ENCODE measurements at places on chromosomes 16 and 17.

DNA sequence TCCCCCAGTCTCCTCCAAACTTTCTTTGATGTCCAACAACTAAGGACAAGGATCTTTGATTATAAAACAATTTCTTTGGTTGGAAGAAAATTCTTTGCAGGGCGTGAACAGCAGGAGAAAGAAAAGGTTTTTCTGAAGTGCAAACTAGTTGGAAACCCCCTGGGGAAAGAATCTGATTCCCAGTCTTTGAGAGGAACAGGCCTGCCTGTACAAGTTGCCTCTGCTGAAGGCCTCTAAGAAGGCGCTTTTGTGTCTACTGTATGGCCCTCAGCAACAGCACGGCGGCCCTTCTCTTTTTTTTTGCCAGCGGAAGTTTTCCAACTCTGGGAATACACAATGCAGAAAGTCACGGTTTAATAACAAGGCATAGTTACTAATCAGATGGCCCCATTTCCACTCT lies 14.0 kb downstream of the RNF43 start:
- DNase-seq, result no peak

GRCh38 chr16:65809627-65810026 lies 556.9 kb upstream of the CDH5 start:
- DNase-seq, result no peak

- DNase-seq, result no peak
These were observed 21.4 kb downstream of the DEXI start for GRCh38 chr16:10920726-10921427.

- DNase-seq, result peak; percentile 49
These were observed 32.0 kb downstream of the MBTPS1 start for GRCh38 chr16:84084570-84085270.

DNA sequence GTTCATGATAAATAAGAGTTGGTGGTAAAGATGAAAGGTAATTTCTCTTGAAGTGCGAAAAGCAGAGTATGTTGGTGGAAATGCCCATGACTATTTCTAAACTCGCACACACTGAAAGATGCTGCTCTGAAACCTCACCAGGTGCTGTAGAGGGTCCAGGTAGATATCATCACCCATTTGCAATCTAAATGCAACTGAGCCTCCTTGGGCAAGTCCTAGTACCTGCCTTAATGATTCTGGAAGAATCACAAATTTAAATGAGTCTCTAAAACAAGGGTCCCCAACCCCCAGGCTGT lies 5.9 kb upstream of the MMD start:
- no peak for DNase-seq

- DNase-seq, result no peak
These were observed 53.0 kb upstream of the GAS7 start for GRCh38 chr17:10251212-10251948.

- no peak for DNase-seq
These were observed 158.9 kb upstream of the CACNG5 start for GRCh38 chr17:66675991-66676371.

GRCh38 chr17:81338274-81339190 lies 43.4 kb upstream of the SLC38A10 start:
- no peak for DNase-seq

- no peak for DNase-seq
These were observed 14.9 kb downstream of the NAGPA start for GRCh38 chr16:5018793-5019192.

- DNase-seq, result no peak
These were observed 143.5 kb upstream of the TOX3 start for GRCh38 chr16:52690468-52690867.

GRCh38 chr16:10983159-10983558 lies 38.8 kb downstream of the CLEC16A start:
- DNase-seq, result no peak

GRCh38 chr16:64971171-64971570 lies 150.7 kb downstream of the CDH11 start:
- no peak for DNase-seq

Measured in activated T-cell treated with anti-CD3 and anti-CD28 coated beads for 4 hours (primary cell).